ENCODE measurements at places on chromosomes 4 and X.

DNA sequence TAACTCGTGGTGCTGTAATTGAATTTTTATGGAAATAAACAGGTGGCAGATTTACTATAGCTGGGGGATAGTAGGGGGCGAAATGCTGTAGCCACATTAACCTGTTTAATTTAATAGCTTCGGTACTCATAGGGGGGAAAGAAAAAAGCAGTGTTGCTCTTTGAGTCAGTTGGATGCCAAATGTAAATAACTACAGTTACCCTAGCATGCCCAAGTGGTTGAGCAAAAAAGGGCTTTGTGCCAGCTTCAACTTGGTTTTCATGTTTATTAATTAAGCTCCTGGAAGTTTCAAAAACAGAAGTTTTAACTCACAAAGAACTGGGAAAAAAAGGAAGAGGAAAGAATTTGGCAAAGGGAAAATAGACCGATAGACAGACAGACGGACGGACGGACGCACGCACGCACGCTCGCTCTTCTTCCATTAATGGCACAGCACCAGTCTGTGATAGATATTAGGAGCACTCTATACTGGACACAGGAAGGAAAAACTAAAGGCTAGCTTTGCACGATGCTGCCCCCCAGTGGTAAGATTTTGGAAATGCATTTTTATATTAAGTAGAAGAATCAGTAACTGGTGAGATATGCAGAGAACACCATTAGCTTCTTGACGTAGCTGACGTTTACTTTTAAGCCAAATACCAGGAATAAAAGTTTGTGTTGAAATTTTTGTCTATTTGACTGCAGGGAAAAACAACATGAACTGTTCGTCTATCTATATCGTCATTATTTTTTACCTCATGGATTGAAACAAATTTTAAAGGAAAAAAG, 151.8 kb downstream of the SLC7A11 start:
- DNase-seq, result peak; percentile 58

DNA sequence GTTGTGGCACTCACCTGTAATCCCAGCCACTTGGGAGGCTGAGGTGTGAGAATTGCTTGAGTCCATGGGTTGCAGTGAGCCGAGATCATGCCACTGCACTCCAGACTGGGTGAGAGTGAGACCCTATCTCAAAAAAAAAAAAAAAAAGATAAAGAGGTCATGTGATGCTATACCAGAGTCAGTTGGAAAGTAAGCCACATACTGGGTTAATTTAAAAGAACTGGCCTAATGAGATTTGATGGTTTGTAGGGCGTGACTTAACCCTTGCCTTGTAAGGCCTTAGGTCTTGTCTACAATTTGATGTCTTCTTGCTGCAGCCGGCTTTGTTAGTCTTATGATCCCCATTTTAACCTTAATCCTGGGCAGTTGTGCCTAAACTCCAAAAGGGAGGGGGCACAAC, 5.2 kb downstream of the MGST2 start:
- no peak for DNase-seq

DNA sequence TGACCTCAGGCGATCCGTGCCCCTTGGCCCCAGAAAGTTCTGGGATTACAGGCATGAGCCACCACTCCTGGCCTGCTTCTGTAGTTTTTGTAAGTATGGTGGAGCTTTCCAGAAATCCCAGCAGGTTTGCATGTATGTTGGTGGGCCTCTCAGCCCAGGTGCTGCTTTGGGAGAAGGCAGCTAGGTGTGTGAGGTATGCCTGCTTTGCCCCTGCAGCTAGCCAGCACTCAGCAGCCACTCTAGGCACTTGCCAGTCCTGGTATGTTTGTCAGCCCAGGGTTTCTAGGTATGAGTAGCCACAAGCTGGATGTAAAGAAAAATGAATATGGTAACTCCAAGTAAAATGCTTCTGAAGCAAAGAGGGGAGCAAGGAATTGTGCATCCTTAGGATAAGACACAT, 8.9 kb downstream of the SNX25 start:
- DNase-seq, result no peak

- peak; percentile 29 for DNase-seq
Observed at GRCh38 chr4:41573502-41574001, 35.6 kb downstream of the LIMCH1 start.

GRCh38 chr4:56303921-56304320, 83.4 kb downstream of the AASDH start:
- no peak for DNase-seq

- DNase-seq, result no peak
Observed at GRCh38 chrX:700936-701335, 70.3 kb downstream of the SHOX start.

GRCh38 chr4:7395645-7396044, 39.1 kb downstream of the PSAPL1 start:
- no peak for DNase-seq

DNA sequence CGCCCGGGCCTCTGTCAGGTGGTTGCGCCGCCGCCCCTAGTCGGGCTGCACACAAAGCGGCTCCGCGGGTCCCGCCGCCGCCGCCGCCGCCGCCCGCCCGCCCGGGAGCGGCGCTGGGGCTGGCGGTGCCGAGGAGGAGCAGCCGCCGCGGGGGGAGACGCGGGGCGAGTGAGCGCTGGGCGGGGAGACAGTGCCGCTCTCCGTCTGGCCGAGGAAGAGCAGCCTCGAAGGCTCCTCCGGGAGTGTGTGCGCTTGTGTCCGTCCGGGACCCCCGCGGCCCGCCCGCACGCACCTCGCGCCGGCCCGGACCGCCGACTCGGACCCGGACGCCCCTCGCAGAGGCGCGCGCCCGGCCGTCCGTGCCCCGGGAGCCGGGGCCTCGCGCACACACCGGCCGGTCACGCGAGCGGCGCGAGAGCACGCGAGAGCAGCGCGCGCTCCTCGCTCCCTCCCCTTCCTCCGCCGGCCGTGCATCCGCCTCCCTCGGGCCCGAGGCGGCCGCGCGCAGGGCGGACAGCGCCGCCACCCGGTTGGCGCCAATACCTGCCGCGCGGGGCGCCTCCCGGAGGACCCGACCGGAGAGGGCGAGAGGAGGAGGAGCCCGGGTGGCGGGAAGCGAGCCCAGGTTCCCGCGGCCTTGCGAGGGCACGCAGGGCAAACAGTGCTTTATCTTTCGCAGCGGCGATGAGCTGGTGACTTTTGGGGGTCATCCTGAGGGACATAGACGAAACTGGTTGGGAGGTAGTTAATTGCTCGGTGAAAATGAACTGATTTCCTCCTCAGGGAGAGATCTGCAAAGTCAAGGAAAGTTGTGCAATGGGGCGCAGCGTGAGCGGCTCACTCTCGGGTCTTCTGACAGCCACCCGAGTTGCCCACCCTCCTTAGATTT, at the start of gene PDS5A:
PDS5A (minus strand) TSS at position 423 of the 889 bp plus-strand sequence. CDS start 1,334 bp downstream, outside the sequence.
- DNase-seq, result peak; percentile 67

DNA sequence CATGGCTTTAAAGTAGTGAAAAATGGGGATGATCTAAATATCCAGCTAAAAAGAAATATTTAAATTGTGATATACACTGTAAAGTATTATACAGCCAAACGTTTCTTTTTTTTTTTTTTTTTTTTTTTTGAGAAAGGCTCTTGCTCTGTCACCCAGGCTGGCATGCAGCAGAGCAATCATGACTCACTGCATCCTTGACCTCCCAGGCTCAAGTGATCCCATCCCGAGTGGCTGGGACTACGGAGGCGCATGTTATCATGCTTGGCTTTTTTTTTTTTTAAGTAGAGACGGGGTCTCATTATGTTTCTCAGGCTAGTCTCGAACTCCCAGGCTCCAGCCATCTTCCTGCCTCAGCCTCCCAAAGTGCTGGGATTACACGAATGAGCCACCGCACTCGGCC, 17.1 kb downstream of the SMIM14 start:
- DNase-seq, result no peak

GRCh38 chr4:6402566-6403399, 69.6 kb downstream of the PPP2R2C start:
- DNase-seq, result no peak

DNA sequence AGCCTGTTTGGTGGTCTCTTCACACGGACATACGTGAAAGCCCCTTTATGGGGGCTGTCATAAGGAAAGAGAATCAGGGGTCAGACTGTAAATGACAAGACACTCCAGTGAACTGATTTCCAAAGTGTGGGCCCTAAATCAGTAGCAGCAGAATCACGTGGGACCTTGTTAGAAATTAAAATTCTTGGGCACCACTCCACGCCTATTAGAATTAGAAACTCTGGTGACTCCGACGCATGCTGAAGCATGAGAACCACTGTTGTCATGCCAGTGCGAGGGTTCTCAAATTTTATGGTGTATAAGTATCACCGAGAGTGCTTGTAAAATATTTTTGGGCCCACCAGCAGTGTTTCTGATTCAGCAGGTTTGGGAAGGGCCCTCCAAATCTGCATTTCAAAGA, 672.8 kb downstream of the DMD start:
- DNase-seq, result no peak

GRCh38 chrX:74922922-74923543, 2.2 kb downstream of the NEXMIF start:
- DNase-seq, result peak; percentile 67

DNA sequence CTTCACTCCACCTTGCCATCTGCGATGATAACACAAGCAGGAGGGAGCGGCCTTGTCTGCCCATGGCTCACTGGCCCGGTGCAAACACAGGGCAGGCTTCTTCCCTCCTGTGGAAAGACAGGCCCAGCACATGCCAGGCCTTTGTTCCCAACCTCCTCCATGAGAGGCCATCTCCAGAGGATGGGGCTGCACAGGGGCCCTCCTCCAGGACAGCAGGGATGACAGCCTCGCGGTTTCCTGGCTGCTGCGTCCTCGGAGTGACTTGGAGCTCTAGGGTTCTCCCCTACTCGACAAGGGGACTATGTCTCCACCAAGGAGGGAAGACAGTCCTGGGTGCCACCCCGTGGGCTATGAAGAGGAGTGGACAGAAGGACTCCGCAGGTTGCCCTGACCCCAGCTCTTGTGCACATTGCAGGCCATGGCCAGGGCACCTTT, 21.8 kb downstream of the RNF212 start:
- DNase-seq, result no peak

DNA sequence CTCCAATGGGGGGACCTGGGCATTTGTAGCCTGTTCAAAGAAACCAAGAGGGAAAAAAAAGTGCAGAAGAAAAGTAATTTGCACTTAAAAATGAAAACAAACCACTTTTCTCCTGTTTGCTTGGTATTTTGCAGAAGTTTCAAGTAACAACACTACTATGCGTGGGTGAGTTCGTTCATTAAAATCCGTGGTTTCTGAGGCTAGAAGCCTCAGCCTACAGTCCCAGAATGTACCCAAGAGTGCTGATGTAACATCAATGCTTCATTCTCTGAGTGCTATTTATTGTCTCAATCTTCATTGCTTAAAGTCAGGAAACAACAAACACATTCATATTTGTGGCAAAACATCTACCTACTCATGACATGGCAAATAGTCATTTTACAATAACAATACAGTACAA, 29.2 kb downstream of the LGI2 start:
- DNase-seq, result no peak

GRCh38 chr4:40564004-40564403, 65.7 kb downstream of the RBM47 start:
- DNase-seq, result no peak

DNA sequence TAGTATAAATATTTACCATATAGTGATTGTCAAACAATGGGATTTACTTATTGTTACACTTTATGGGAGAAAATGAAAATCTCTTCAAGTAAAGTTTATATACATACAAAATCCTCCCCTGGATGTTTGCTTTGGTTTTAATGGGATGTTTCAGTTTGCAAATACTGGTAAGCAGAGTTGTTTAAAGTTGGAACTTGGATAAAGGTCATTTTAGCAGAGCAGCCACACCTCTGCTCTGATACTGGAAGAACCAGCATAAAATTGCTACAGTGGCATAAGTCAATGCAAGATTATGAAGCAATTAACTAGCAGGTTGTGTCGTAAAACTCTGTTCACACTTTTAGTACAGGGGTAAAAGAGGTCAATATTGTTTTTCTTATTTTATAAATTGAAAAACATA, 101.2 kb downstream of the TRAPPC11 start:
- no peak for DNase-seq

DNA sequence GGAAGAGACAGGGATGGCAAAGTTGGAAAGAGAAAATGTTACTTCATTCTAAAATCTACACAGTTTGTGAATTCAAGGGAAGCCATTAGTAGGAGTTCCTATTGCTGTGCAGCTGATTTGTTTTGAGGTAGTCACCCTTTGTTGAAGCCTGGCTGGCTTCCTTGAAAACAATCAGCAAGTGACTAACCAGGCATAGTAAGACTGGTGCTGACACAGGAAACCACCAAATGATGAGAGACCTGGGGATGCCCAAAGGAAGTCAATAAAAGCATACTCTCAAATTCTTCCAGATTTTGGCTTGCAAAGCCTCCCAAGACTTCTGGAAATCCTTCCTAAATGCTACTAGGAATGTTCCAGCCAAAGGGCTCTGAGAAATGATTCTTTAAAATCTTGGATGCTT, 23.9 kb upstream of the PRDM8 start:
- no peak for DNase-seq

DNA sequence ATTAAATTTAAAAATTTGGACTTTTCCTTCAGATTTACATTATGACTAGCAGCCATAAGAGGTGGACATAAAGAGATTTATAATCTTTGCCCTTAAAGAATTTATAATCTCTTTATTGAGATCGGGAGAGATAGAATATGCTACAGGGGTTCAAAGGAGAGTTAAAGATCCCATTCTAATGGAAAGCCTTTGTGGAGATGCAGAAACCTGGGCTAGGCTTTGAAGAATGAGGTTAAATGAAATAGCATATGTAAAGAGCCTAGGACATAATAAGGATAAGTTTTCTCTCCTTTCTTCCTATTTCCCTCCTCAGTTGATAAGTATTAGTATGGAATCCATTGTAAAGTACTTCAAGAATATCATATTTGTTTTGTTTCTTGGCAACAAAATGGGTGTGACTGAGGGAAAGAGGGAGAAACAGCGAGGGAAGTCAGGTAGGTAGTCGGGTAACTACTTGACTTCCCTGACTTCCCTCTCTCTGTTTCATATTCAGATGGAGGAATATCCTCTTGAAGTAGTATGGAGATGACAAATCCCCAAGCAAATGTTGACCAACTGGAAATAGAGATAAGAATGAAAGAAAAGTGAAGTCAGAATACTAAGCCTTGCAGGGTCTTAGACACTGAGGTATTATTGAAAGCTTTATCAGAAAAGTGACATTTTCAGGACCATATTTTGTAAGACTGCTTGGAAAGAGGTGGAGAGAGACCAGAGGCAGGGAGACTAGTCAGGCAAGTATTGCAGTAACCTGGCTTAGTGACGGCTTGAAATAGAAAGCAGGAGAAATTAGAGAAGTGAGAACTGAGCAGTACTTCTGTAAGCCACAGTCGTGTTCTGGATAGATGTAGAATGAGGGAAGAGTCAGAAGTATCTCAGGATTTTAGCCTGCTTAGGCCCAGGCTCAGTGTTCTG, 82.9 kb downstream of the PDLIM5 start:
- DNase-seq, result no peak

GRCh38 chrX:154356596-154356995, 17.8 kb downstream of the FLNA start:
- DNase-seq, result no peak

- no peak for DNase-seq
Observed at GRCh38 chr4:73593631-73594241, 26.5 kb downstream of the RASSF6 start.

- no peak for DNase-seq
Observed at GRCh38 chrX:45689971-45690370, 489.3 kb upstream of the DIPK2B start.

Measured in NCI-H1694 treated with DMSO at 0.1 percent for 48 hours (cell line).